ENCODE measurements at places on chromosomes 6 and 20.

DNA sequence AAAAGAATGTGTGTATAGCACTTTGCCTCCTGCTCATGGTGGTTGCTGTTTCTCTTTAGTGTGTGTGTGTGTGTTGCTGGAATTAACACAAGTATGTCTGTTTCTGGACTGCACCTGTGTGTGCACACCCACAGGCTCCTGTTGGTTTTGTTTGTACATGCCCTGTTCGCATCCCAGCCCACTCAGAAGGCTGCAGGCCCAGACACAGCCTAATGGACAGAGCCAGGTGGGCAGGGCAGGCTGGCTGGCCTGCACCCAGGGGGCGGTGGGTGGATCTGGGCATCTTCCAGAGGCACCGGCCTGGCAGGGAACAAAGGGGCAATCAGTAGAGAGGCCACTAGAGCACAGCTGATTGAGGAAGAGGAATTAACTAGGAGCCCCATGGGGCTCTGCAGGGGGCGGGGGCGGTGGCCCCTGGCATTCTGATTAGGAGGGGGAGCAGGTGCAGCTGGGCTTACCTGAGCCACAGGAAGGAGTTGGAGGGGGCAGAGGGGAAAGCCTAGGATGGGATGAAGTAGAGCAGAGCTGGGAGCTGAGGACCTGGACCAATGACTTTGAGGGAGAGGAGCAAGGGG lies 21.9 kb downstream of the CD40 start:
- ATAC-seq = peak; percentile 75

GRCh38 chr20:11124849-11125505 lies 451.2 kb upstream of the JAG1 start:
- ATAC-seq = no peak

GRCh38 chr20:3749689-3750531 lies 17.4 kb downstream of the HSPA12B start:
- ATAC-seq = peak; percentile 24

GRCh38 chr6:104239971-104240370 lies 619.7 kb downstream of the HACE1 start:
- ATAC-seq = no peak

- no peak for ATAC-seq
Measured at GRCh38 chr6:163688739-163689362, 274.3 kb downstream of the QKI start.

DNA sequence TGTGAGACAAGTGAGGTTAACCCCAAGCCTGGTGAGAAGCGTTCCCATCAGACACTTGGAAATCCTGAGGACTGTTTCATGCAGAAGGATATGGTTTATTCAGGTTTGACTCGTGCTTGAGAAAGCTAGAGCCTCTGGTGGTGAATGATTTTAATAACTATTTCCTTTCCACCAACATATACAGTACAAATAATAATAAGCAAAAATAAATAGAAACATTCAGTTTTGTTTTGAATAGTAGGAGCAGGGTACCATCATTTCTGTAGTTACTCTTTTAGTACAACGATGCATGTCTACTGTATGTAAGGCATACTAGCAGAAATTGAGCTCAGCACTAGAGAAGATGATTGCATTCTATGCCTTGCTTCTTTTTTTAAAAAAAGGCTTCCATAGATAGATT lies 33.5 kb downstream of the PLG start:
- ATAC-seq = no peak

- ATAC-seq = no peak
Measured at GRCh38 chr20:1376408-1377270, 16.2 kb downstream of the FKBP1A start.

DNA sequence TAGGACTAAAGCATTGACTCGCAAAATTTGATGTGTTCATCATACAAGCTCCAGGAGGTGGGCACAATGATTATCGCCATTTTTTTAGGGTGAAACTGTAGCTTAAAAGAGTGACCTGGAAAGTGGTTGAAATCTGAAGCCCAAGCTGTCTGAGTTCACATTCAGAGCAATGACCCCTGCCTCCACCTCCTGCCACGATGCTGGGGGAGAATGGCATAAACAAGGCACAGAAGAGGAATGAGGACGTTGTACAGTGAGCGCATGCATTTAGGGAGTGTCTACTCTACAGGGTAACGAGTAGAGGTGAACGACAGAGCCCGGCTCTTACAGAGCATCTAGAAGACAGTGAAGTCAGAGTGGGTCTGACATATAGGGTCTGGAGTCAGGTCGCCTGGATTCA lies 37.2 kb downstream of the CNKSR3 start:
- ATAC-seq = no peak

DNA sequence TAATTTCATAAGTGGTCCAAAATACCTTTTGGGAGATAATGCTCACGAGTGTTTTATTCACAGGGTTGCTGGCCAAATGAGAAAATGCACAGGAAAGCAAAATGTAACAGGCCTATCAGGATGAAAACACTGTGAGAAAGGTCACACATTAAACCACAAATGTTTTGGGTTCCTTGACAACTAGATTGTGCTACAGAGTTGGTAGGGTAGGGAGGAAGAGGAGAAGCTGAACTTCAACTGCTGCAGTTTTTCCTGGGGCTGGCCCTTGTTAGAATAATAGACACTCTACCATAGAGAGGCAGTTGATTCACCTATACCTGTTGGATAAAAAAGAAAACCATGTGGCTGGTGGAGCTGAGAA lies 28.1 kb upstream of the PAQR8 start:
- no peak for ATAC-seq

- peak; percentile 67 for ATAC-seq
Measured at GRCh38 chr20:47493963-47494293, 7.8 kb upstream of the NCOA3 start.

DNA sequence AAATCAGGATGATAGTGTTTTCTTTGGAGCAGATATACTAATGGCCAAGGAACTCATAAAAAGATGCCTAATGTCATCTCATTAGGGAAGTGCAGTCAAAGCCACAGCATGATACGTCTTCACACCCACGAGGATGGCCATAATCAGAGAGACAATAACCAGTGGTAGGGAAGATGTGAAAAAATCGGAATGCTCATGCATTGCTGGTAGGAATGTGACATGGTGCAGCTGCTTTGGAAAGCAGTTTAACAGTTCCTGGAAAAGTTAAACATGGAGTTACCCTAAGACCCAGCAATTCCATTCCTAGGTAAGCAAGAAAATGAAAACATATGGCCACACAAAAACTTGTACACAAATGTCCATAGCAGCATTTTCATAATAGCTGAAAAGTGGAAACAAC lies 29.9 kb downstream of the BCAS1 start:
- no peak for ATAC-seq

DNA sequence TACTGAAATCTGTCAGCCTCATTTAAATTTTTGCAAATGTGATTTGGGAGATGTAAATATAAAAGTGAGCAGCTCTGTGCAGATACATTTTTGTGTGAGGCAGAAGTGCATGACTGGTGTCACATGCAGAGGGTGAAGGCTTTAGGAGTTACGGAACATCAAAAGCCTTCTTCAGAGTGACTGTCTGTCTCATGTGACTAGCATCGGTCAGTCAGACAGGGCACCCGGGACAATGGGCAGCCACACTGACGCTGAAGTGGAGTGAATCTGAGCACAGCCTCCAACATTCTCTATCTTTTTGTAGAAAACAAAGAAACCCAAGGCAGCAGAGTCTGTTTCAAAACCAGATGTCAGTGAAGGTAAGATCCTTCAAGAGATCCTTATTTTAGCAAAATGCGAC lies 7.9 kb upstream of the FAM209A start:
- no peak for ATAC-seq

GRCh38 chr6:122726649-122727048 lies 52.9 kb upstream of the FABP7 start:
- ATAC-seq = no peak

DNA sequence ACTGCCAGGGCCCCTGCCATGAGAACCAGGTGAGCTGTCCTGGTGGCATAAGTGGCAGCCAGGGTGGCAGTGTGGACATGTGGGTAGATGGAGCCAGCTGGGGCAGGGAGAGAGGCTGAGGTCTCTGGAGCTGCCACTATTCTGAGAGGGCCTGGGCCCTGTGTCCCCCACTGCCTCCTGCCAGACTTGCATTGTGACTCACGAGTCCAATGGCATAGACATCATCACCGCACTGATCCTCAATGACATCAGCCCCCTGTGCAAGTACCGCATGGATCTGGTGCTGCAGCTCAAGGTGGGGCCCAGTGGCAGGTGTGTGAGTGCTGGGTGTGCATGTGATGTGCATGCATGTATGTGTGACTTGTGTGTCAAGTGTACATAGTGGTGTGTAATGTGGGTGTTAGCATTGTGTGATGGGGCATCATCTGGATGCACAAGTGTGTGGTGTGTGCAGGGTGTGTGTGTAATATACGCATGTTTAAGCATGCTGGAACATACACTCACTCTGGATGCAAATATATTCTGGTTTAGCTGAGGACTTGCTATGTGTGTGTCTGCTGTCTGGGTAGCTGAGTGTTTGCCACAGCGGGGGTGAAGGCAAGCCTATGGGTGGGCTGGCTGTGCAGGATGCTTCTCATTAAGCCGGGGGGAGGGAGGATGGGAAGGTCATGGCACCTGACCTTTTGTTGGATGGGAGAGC lies 25.1 kb downstream of the UQCC2 start:
- no peak for ATAC-seq

DNA sequence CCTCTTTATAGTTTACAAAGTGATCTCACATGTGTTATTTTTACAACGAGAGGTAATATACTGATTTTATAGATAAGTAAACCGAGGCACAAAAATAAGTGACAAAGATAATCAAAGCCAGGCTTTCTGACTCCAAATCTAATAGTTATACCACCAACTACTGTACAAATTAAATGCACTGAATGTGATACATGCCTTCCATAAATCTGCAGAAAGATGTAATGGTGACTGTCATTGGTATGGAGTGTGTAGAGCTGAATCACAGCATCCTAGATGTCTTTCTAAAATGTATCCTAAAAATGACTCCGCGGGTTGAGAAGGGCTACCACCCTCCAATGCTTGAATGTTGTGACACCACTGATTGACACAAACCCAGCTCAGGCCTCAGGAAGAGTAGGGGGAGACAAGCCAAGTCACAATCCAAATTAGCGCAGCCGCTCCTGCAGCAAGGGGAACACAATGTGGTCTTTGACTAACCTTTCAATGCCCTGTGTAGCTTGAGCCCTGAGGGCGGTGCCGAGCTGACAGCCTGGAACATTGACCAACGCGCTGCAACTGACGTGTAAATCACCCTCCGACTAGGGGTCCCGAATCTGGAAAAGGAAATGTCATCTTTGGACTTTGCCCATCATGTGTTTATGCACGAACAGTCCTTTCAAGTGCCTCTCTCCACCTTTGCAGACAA lies 136.8 kb downstream of the OLIG3 start:
- ATAC-seq = no peak

DNA sequence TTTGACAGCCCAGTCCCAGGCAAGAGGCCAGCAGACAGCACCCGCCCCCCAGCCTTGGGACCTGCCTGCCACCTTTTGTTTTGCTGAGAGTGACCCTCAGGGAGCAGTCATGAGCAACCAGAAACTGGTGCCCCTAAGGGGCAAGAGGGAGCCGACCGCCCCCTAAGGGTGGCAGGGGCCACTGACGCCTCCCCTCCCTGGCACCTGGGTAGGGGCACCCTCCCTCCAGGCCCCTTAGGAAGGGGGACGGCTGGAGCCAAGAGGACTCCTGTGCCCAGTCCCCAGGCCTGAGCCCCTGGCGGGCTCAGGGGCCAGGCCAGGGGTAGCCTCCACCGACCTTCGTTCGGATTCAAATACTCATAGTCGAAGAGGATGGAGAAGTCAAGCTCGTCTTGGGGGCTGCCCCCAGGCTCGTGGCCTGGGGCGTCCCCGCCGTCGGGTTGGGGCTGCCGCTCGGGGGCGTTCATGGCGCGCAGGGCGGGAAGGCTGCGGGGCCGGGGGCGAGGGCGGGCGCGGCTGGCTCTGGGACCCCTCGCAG lies 417 bp downstream of the NFATC2 start:
- ATAC-seq = peak; percentile 41

GRCh38 chr20:32201977-32202363 lies 5.6 kb downstream of the PLAGL2 start:
- no peak for ATAC-seq

DNA sequence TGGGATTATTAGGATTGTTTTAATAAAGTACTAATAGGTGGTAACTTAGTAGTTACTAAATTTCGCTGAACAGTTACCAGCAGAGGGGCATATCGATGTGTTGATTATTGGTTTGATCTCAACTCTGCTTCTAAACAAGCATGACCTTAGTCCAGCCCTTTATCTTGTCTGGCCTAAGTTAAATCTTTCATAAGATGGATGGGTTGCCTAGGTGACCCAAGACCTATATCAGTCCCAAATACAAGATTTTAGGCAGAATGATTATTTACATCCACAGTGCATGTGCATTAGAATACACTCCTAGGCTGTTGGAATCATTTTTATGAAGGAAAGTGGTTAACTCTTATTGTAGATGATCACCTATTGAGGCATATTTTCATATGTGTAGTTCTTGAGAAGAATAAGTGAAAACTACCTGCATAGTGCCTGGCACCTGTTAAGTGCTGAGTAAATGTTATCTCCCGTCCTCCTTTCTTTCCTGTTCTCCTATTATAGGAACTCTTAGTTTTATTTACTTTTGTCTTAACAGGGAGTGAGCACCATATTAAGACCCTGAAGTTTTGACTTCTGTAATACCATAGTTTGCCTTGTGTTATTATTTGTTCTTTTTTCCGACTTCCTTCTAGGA lies 1.1 kb downstream of the HSF2 start:
- ATAC-seq = no peak

DNA sequence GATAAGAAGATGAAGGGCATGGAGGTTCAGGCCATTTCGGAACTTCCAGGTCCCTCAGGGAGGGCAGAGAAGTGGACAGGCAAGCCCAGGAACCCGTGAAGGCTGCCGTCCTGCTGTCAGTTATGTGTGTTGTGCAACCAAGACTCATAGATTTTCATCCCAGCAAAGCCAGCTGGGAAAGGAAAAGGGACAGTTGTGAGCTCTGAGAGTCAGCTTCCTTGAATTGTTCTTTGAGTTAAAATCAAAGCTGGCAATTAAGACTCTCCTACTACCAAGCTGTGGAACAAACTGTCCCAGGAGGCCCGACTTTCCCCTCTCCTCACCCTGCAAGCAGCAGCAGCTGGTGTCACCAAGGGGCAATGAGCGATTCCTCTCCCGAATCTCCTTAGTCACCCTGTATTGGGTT lies 46.3 kb upstream of the IYD start:
- ATAC-seq = no peak

GRCh38 chr6:63565058-63565726 lies 7.1 kb upstream of the LOC128125822 start:
- no peak for ATAC-seq

DNA sequence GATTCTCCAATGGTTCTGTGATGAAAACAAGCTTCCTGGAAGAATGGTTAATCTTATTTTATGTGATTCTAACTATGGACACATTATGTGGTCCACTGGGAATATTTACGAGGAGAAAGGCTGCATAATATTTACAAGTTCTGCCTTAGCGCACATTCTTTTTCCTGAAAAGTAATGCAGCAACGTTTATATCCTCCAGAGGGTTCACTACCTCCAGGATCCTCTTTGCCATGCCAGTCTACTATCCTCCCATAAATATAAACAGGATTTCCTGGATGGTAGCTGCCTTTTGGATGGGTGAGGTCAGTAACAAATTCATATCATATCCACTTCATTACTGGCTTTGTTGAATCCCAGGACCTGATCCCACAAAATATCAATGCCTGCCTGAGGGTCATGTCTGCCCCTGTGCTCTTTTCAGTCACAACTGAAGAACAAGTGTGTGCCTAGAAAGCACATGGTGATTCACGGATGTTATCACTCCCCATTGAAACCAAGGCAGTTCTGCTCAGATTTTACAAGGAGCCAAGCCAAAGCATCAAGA lies 30.4 kb downstream of the ADGRF5 start:
- no peak for ATAC-seq
